ENCODE measurements at places on chromosomes 3 and 15. TPM values are rescaled to one million over a fixed set of nuclear protein-coding genes. Genes with fewer than 3 reads are reported as not detected.

Gene VIPR1
- polyA plus RNA-seq: not detected

Gene TGM5
- polyA plus RNA-seq: 8.3 TPM

Gene CCDC191
- 1.4 TPM for polyA plus RNA-seq

Gene TICRR
- polyA plus RNA-seq: 9.9 TPM

Gene TEX9
- 52.4 TPM for polyA plus RNA-seq

Gene CFAP20DC
- 2.8 TPM for polyA plus RNA-seq

Gene WDR72
- polyA plus RNA-seq: not detected

Gene GNB4
- 1.3 TPM for polyA plus RNA-seq

GRCh38 chr3:97689111-97689510 lies 75.4 kb upstream of the ARL6 start:
- no peak for DNase-seq

DNA sequence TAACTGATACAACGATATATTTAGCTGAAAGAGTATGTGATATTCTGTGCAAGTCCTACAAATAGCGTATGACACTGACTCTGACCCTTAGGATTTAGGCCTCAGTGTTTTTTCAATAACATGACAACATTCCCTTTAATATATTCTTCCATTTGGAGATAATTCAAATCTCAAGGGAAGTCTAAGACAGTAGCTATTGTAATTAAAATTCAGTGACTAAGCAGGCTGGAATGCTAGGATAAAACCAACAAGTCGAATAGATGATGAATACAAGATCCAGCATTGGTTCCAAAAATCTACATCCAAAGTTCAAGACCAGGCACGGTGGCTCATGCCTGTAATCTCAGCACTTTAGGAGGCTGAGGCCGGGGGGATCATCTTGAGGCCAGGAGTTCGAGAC lies 56.2 kb downstream of the QTRT2 start:
- DNase-seq: no peak

GRCh38 chr3:16329826-16330129 lies 64.8 kb downstream of the OXNAD1 start:
- DNase-seq: no peak

DNA sequence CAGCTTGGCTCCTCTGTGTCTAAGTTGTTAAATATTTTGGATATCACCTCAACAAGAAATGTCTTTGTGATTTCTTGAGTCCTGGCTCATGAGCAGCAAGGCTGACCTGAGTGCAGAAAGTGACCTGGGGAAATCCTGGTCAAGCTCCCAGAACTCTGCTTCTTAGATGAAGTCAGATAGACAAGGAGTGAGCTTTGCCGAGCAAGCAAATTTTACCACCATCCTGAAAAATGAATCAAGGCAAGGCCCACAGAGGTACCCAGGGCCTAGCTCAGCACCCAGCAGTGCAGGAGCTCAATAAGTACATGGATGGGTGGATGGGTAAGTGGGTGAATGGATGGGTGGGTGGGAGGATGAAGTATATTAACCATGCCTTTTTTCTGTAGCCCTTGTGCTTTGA lies 291.8 kb downstream of the UACA start:
- no peak for DNase-seq

GRCh38 chr15:61367953-61368352 lies 138.9 kb upstream of the RORA start:
- DNase-seq: no peak

- DNase-seq: peak; percentile 34
These were observed 459.9 kb downstream of the RAP2B start for GRCh38 chr3:153621953-153622352.

- DNase-seq: peak; percentile 50
These were observed 90.6 kb upstream of the PROK2 start for GRCh38 chr3:71875461-71875947.

- no peak for DNase-seq
These were observed 51.7 kb upstream of the TJP1 start for GRCh38 chr15:29873947-29874411.

DNA sequence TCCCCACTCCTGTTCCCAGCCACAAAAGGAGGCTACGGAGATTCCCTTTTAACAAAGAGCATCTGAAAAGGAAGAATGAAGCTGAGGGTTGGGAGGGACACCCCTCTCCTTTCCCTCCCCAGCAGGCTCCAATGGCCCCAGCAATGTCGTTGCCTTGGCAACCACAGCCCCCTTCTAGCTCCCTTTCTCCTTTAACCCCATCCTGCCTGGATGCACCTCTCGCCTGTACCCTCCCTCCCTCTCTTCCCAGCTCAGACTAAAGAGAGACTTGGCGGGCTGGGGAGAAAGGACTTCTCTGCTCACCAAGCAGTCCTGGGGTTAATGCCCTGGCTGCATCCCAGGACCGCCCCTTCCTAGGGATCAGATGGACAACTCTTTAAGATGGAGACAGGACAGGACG lies 7.1 kb upstream of the RPL29 start:
- no peak for DNase-seq

DNA sequence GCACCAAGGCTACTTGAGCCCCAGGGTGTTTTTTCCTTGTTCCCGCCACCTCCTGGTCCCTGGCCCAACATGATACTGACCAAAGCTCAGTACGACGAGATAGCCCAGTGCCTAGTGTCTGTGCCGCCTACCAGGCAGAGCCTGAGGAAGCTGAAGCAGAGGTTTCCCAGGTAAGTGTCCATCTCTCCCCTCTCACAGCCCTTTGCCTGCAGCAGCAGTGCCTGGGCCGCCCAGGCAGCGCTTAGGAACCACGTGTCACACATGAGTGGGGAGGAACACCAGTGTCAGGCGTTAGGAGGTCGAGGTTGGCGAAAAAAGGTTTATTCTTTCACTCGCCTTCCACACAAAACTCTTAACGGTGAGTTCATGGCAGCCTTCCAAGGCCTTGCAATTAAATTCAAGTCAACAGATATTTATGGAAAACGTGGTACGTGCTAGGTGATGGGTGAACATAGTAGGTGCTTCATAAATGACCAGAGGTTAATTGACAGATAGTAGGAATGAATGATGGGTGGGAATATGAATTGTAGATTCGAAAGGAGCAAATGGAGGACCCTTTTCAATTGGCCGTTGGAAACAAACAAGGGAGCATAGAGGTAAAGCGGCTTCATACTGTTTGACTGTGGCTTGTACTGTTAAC lies 486 bp downstream of the CDIN1 start:
- DNase-seq: no peak

DNA sequence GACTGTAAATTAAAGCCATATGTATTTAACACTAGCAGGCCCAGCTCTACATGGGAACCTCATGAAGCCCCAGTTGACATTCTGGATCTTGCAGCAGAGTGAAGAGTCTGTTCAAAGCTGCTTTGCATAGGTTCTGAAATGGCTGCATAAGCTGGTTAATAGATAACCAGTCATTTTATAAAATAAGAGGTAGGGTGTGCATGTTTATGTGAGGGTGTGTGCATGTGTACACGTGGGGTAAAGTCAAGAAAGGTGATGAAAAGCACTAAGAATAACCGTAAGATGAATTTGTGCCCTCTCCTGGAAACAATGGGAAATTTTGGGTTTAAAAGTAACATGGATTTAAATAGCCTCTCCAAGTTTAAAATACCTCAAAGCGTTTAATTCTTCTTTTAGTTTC lies 33.0 kb downstream of the PAQR9 start:
- no peak for DNase-seq

DNA sequence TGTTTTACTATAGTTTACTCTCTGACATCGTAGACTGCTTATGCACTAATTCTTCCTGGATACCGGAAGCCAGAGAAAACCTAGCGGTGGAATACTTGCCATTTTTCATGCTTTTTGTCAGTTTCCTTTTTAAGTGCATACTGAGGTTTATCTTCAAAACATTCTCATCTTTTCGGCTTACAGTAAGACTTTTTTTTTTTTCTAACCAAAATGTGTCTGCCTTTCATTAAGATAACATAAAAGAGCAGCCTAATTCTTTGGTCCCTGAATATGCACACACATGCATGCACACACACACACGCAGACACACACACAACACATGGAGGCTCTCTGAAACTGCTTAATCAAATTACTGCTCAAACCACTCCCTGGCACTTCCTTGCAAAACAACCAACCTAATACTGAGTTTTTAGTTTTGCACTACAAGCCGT lies 1.3 kb downstream of the ZNF445 start:
- no peak for DNase-seq

- DNase-seq: no peak
These were observed 1.4 kb upstream of the NSMCE3 start for GRCh38 chr15:29270976-29271375.

- DNase-seq: no peak
These were observed 72.9 kb downstream of the CLASP2 start for GRCh38 chr3:33645060-33645647.

- DNase-seq: no peak
These were observed 56.5 kb downstream of the SEMA3G start for GRCh38 chr3:52388348-52388821.

DNA sequence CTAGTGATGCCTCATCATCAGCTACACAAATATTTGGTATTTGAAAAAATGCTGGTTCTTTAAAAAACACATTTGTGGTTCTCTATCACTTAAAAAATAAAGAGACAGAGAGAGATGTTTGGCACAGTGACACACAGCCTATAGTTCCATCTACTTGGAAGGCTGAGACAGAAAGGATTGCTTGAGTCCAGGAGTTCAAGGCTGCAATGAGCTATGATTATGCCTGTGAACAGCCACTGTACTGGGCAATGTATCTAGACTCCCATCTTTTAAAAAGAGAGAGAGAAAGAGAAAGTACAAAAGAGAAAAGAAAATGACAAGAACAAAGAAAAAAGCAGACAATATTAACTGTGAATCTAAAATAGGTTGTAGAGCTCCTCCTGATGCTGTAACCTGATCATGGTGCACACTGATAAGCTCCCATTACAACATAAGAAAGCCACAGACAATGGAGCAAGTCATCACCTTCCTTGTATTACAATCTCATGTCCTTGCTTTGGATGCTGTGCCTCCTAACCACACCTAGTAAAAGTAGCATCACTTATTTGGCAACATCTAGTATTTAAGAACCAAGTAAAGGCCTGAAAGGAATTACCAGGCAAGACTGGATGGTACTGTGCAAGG lies 31.7 kb upstream of the MAP4 start:
- DNase-seq: no peak

GRCh38 chr3:38573556-38573955 lies 75.9 kb downstream of the SCN5A start:
- no peak for DNase-seq

DNA sequence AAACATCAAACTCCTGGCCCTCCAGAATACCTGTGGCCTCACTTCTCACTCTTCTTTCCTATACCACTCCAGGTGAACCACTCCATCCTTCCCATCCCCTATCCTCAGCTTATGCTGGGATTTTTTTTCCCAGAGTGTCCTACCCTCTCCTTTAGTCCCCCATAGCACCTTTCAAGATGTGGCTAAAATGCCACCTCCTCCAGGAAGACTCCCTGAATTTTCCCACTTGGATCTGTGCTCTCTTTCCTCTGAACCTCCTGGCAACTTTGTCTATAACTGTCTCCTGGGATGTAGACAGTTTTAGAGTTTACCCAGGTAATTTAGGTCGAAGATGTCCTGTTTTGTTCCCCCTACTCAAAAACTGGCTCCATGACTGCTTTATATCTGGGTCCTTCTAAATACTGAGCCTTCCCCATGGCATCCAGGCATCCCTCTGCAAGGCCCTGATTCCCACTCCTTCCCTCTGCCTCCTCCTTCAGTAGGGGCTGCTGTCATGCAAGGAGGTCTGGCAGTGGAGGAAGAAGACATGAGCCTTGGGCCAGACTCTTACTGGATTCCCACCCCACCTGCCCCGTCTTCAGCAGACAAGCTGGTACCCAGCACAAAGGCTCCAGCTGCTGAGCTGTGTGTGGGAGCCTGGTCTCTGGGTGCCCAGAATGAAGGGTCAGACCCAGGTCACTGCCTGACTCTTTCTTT lies 161.5 kb downstream of the SMAD6 start:
- no peak for DNase-seq

- no peak for DNase-seq
These were observed 45.4 kb downstream of the WWTR1 start for GRCh38 chr3:149612456-149612855.

DNA sequence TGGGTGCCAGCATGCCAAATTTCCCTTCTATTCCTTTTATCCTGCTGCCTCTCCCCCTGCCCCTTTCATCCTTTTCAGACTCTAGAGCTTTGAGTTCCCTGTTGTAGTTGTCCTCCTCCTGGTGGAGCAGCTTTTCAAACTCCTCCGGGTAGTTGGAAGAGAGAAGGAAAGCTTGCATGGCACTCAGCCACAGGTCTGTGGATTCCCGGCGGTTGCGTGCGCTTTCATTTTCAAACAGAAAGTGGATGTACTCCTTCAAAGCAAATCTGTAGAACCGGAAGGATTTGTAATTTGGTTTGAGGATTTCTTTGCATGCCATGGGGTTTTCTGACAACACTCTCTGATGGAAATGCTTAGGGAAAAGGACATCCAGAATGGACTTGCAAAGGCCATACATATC lies 68.1 kb upstream of the DCLK3 start:
- DNase-seq: no peak

- no peak for DNase-seq
These were observed 196.2 kb upstream of the CNTN4 start for GRCh38 chr3:1902416-1902815.

DNA sequence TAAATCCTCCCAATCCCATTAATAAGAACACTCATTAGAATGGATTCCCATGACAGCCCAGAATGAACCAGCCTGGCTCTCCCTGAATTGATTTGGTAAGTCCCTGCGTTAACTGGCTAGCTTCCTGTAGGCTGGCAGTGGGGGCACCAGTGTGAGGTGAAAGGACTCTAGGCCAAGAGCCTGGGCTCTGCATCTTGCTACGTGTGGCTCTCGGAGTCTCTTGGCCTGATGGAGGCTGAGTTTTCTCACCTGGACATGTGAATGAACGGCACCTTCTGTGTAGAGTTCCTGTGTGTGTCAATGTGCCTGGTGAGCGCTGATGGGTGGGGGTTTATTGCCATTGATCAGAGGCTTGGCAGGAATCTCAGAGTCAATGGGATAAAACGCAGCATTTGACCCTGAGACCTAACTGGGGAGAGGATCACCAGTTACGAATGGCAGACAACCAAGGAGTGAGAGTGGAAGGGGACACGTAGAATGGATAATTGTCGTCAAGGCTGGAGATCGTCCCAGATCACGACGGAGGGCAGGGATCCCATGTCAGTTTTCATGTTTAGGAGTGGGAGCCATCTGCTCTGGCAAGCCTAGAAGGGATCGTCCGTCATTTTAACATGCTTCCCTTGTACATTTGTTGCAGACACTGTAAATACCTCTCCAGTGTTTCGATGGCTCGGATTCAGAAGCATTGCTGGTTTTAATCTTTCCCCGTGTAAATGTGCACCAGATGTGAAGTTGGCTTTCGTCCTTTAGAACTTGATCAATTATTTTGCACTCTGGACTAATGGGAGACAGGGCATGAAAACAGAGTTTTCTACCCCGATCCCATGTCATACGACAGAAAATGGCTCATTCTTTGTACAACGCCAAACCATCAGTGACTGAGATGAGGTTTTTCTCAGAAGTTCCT lies 9.0 kb upstream of the KLF13 start:
- no peak for DNase-seq

DNA sequence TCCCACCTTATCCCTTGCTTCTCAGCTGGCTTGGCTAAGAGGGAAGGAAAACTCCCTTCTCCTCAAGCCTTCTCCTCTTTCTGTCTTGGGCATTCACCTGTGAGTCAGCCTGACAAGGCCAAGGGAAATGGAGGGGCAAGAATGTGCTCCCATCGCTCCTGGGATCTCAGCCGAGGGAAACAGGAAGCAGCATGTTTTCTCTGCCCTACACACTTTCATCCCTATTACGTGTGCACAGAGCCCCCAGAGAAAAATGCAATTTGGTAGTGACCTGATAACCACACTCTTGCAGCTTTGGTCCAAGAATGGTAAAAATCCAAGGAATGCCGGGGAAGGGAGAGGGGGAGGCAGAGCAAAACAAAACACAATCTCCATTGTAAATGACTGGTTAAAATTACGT lies 32.9 kb upstream of the MTMR10 start:
- no peak for DNase-seq

GRCh38 chr15:37050345-37050744 lies 50.0 kb downstream of the MEIS2 start:
- no peak for DNase-seq

All from GM12878 (cell line).